ENCODE measurements at places on chromosomes 3 and 15. TPM values are rescaled to one million over a fixed set of nuclear protein-coding genes. Genes with fewer than 3 reads are reported as not detected.

GABRB3 gene
- not detected for total RNA-seq

DNA sequence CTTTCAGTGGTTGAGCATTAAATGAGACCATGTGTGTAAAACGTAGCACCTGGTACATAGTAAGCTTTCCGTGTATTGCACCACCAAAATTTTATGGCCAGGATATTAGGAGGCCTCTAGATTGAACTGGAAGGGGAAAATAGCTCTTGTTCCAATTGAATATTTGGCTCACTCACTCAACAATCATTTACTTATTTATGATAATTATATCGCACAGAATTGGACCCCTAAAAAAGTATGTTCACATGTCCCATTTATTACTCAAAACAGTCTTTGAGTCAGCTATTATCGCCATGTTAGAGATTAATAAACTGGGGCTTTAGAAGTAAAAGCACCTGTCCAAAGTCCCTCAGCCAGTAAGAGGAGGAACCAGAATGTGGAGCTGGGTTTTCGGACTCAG lies 5.1 kb upstream of the TTLL3 start:
- DNase-seq = no peak

MESP2 gene
- total RNA-seq = 0.70 TPM

DNA sequence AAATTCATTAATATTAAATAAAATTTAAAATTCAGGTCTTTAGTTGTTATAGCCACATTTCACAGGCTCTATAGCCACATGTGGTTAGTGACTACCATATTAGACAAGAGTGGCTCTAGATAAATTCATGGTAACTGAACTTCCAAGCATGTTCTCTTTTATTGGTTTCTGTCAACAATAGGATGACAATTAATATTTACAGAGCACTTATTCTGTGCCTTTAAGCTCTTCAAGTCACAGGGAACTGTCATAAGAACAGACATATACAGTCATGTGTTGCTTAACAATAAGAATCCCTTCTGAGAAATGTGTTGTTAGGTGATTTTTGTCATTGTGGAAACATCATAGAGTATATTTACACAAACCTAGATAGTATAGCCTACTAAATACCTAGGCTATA lies 38.8 kb upstream of the SLC25A36 start:
- DNase-seq = no peak

SMCO1 gene
- not detected for total RNA-seq

- DNase-seq = no peak
These were observed 14.0 kb upstream of the ZCWPW2 start for GRCh38 chr3:28334552-28334951.

GRCh38 chr3:53705774-53706173 lies 140.4 kb downstream of the CHDH start:
- no peak for DNase-seq

- no peak for DNase-seq
These were observed 104.5 kb downstream of the IL20RB start for GRCh38 chr3:137062250-137062649.

- DNase-seq = no peak
These were observed 234.8 kb downstream of the NR2F2 start for GRCh38 chr15:96565266-96565665.

DNA sequence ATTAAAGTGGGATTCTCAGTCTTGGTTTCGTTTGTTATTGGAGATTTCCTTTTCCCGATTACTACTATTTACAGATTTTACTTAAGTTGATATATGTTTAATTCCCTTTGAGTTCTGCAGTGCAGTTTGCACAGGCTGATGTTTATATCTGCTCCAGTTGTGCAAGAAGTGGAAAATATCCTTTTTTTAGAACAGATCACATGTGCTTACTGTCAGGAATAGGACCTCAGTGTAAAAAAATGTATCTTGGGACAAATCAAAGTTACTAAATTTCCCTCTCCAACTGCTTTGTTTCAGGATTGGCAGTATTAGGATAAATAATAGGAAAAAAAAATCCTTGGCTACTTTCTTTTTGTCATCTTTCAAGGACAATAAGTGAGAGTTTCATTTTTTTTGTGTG lies 6.9 kb downstream of the MITF start:
- DNase-seq = no peak

- DNase-seq = no peak
These were observed 220.0 kb downstream of the ABHD5 start for GRCh38 chr3:43910750-43911149.

KLHDC8B gene
- total RNA-seq = 7.4 TPM

DNA sequence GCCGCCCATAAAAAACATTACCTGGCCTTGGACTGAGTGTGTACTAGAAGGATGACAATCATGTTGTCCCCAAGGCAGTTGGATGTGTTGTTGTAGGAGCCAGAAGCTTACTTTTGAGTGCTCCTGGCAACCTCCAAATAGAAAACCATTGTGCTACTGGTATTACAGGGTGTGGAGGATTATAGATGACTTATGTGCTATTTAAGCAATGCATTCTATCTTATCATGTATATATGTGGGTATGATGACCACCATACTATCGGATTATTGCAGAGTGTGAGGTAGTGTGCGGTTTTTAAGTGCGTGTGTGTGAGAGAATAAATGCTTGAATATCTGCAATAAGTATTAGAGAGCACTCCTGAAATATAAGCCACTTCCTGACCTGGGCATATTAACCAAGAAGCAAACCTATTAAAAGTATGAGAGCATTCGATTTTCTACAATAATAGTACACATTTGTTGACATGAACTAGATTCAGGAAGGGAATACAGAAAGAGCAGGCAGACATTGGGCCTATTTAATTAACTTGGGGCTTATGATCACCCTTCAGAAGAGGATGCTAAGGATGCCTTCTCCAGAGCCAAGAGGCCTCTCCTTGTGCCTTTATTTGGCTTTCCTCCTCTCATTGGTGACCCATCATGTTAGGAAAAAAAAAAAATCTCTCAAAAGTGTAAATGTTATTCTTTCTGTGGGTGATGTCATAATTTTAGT lies 11.7 kb upstream of the MBNL1 start:
- no peak for DNase-seq

- no peak for DNase-seq
These were observed 19.4 kb upstream of the CX3CR1 start for GRCh38 chr3:39299279-39299678.

GRK7 gene
- not detected for total RNA-seq

LRRC49 gene
- 2.1 TPM for total RNA-seq

- no peak for DNase-seq
These were observed 53.0 kb upstream of the ST3GAL6 start for GRCh38 chr3:98710067-98710659.

DNA sequence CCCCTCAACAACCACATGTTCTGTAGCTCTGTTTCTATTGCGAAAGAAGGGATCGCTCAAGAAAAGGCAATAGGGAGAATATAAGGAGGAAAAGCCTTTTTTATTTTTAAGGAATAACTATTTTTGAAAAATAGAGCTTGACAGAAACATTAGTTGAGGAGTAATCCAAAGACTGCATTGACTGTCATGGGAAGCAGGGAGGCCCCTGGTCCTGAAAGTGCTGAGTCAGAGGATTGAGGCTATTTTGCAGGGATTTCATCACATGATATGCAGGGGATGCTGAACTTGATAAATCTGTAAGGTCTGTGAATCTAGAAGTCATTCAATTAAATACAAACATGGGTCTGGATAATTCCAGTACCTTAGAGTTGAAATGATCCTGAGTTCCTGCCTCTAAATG lies 92.0 kb downstream of the MTHFS start:
- no peak for DNase-seq

HHATL gene
- total RNA-seq = not detected
